T-helper 2 cell treated with Interferon-gamma antibody and Interleukin-4, amounts not matched to agents 5 μg/mL and 100 μg/mL, for 36 hours (primary cell): ENCODE measurements at places on chromosomes 13 and 19.

DNA sequence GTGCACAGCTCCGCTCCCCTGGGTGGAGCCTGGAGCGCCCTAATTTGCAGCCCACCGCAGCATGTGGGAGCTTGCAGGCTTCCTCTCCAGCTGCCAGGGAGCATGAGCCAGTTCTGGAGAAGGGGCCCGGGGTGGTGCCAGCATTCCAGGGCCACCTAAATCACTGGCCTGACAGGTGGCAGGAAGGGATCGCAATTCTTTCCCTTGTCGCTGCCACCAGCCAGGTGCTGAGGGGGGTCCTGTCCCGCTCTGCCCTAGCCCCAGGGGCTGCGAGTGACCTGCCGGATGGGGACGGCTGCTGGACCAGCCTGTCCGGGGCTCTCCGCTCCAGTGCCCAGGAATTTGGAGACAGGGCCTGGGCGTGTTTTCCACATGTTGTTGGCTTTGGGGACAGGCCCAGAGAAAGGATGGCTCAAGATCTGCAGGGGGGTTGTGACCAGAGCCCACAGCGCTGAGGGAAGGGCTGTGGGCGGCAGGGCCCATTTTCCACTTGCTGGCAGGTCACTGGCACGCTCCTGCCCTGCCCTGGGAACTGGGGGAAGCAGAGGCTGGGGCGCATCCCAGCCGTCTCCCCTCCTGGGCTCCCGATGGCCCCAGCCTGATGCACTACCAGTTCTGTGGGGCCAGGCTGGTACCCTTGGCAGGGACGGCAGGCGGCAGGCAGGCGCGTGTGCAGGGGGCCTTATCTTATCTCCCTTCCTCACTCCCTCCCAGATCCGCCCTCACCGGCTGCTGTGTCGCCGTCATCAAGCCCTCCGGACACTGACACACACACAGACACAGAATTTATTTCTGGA lies 9.5 kb downstream of the NDUFA11 start:
- DNase-seq, result no peak

DNA sequence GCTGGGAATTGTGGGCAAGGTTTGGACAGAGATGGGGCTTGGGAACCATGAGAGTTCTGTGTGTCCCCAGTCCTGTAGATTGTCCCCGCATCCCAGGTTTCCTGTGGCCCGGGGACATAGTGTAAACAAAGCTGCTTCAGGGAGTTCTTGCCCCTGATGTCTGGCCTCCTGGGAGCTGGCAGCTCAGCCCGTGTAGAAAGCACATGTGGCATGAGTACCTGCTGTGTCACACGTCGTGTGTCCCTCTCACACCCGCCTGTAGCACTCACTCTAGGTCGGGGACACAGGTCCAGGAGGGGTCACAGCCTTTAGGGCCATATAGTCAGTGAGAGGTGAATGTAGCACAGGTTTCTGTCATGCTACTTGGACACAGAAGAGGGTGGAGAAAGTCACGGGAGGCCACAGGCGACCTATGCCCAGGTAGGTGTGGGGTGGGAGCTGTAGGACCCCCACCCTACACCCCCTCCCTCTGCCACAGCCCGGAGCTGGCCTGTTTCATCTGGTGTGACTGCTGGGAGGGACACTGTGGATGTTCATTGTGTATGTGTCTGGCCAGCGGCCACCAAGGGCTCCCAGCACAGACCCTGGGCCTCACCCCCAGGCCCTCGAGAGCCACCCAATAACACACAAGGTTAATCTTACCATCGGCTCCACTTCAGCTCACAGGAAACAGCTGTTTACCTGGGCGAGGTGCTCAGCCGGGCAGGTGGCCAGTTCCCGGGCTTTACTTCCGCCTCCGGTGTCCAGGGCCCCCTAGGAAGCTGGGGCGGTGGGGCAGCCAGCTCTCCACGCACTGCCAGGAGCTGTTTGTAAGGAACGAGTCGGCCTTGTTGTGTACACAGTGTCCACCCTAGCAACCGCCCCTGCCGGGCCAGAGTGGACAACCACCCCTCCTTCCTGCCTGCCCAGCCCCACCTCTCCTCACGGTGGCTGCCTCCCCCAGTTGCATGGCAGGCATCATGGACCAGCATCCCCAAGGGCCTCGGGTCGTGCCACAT lies 49.7 kb downstream of the COMP start:
- no peak for DNase-seq

GRCh38 chr19:2035590-2035991 lies 15.5 kb downstream of the MKNK2 start:
- no peak for DNase-seq

GRCh38 chr19:55437410-55437809 lies 5.7 kb downstream of the SHISA7 start:
- peak; percentile 19 for DNase-seq

- no peak for DNase-seq
Observed at GRCh38 chr13:64900039-64900438, 2330.1 kb downstream of the PCDH9 start.

GRCh38 chr19:11101057-11101456 lies 11.8 kb downstream of the LDLR start:
- DNase-seq, result no peak

GRCh38 chr13:104625201-104625600 lies 1559.0 kb upstream of the SLC10A2 start:
- no peak for DNase-seq

DNA sequence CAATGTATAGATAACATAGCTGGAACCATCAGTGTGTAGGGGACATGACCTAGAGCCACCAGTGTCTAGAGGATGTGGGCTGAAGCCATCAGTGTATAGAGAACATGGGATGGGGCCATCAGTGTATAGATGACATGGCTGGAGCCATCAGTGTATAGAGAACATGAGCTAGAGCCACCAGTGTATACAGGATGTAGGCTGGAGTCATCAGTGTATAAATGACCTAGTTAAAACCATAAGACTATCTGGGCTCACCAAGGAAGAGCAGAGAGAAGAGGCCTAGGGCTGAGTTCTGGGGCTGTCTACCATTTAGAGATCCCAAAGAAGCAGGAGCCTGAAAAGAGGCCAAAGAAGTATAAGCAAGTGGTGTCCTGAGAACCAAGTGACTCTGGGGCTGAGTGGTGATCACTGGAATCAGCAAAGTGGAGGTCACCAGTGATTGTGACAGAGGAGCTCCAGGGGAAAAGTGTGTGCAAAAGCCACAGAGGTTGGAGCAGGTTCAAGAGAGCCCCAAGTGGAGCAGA lies 41.0 kb downstream of the RFX2 start:
- DNase-seq, result no peak

DNA sequence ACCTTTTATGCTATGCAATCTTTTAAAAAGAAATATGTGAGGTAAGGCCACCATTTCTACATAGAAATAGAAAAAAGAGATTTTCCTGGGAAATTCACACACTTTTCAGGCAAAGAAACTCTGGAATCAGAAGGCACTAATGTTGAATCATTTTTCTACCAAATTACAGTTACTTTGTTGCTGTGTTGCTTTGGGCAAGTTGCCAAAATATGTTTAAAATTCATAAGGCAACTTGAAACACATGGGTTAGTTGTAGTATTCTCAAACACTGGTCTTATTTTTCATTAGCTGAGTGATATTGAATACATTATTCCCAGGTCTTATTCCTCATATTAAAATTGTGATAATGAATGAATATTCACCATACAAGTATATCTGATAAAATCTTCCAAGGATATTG lies 195.0 kb upstream of the SLITRK1 start:
- no peak for DNase-seq

GRCh38 chr13:108830916-108831315 lies 201.5 kb downstream of the MYO16 start:
- no peak for DNase-seq

DNA sequence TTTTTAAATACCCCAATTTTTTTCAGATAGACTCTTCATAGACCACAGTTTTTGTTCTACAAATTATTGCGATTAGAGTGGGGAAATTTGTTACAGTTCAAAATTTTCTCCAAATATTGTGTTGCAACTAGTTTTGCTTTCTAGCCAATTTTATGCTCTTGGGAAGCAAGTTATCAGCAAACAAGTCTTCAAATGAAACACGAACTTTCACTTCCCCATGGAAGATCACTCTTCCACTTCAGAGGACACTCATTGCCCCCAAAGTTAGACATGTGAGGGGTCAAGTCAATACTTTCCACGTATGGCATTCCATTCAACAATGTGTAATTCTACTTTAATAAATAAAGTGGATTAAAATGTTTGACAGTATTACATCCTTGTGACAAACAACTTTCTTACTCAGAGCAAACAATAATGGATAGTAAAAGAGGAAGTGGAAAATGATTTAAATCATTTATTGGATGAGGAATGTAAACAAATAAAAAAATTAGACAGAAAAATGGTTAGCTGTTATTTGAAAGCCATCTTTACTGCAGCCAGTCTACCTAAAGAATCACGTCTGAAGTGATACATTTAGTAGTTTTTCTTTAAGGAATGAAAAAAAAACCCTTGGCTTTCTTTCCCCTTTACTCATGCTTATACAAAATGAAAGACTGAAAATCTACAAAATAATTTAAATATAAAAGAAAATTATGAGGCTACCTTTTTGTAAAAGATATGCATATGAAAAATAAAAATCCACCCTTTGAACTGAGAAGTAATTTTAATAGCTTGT lies 41.2 kb upstream of the TNFSF11 start:
- DNase-seq, result no peak

GRCh38 chr19:38596057-38596981 lies 21.4 kb downstream of the MAP4K1 start:
- DNase-seq, result no peak

GRCh38 chr19:40907968-40908735 lies 26.1 kb upstream of the CYP2A7 start:
- no peak for DNase-seq

- DNase-seq, result no peak
Observed at GRCh38 chr13:49366841-49367240, 77.0 kb downstream of the CAB39L start.
